ENCODE measurements at places on chromosomes 13 and 19.

DNA sequence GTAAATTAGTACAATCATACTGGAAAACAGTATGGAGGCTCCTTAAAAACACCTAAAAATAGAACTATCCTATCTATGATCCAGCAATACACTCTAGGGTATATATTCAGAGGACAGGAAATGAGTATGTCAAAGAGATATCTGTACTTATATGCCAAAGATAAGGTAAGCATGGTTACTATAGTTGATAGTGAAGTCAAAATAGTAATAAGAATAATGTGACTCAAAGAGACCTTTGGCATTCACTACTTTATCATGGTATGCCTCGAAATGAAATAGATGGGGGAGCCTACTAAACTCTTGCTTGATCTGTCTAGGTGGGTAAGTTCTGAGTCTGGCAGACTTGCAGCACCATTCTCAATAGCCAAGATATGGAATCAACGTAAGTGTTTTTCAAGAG is 30.3 kb downstream of the FXYD5 start:
- DNase-seq = no peak

DNA sequence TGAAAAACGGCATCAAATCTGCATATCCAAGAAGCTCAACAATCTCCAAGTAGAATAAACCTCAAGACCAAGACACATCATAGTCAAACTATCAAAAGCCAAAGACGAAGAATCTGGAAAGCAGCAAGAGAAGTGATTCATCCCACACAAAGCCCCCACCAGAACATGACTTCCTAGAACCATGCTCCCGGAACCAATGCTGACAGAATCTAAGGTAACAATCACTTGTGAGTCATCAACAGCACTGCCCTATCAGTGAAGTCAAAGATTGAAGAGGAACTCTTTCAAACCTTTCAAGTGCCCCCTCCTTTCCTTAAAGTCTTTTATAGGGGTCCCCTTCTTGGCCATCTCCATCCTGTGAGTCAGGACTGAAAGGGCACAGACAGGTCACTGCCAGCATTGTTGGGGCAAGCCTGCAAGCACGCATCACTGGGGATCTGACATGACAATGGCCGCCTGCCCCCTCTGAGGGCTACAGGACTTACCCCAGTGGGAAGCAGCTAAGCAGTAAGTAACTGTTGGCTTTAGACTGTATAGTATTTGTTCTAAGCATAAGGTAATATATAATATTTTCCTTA is at the start of gene CCDC70:
TSS of gene CCDC70 (plus strand) at position 247 of the 578 bp plus-strand sequence. CDS start 3,443 bp downstream, outside the sequence.
- no peak for DNase-seq

DNA sequence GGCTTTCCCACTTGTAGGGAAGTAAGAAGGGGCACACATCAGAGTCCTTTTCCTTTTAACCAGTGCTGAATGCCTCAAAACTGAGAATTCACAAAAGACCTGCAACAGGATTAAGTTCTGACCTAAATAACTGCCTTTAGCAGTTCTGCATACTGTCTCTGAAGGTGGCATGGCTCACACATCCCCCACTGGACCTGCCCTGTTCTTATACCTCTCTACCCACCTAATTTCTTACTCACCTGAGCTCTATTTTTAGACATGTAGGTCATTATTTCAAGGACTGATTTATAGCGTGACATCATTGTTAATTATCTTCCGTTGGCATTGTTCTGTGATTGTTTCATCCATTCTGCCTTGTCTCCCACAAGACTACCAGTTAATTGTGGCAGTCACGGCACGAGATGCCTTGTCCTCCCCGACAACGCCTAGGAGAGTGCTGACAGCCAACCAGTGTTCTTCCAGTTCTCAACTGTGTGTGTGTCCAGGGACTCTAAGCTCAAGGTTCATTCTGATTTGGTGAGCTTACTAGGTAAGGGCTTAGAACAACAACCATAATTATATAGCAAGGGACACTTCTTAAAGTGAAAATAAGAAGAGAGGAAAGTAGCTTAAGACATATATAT is 27.1 kb upstream of the UBL3 start:
- DNase-seq = no peak

DNA sequence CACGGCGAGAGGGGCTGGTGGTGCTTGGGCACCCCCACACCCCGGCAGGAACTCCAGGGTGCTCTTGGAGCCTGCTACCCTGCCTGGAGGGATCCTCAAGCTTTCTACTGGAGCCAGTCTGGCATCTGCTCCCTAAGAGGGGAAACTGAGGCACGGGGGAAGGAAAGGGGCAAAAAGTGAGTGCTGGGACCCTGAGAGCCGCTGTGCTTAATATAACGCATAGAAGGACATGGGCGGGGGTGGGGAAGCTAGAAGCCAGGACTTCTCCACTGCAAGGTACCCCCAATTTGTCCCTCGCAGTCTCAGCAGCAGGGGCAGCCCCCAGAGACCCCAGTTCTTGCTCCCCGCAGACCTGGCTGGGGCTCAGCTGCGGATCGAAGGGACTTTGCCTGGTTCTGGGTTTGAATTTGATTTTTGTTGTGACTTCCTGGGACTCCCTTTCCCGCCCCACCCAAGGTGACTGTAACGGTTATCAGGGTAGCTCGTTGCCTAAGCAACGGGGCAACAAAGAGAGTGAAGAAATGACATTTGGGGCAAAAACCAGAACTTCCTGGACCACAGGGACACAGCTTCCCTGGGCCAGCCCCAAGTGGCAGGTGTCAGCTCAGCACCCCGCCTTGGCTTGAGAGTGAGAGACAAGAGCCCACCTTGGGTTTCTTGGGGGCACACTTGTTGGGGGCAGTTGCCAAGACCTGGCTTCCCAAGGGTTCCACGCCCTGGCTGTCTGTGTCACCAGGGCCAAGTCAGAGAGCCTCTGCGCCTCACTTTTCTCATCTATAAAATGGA is 638 bp downstream of the ADGRE5 start:
- DNase-seq = no peak

DNA sequence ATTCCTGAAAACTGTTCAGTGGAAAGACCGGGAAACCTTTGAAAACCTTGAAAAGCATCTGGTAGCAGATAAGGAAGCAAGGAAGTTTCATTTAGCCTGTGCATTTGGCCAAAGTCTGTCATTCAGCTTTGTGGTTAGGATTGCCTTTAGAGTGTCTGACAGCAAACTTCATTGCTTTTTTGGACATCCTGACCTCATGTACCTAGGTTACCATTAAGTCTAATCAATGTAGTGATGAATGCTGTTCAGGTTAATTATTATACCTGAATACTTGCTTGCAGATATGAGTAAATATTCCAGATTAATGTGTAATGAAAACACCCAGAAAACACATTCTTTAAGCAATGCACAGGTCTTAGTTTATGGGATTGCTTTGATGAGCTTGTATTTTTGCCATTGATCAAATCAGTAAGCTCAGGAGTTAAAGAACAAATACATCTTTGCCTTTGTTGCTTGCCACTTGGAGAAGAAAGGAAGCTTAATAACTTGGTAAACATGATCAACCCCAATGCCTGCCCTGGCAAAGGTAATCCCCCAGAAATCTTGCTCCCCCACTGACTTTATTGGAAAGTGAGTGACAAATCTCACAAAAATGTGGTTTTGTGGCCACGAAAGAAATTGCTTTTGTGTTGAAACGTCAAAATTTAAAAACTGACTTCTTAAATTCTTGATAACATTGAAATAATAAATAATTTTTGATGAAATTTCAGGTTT is 87.4 kb downstream of the SLC15A1 start:
- DNase-seq = no peak

DNA sequence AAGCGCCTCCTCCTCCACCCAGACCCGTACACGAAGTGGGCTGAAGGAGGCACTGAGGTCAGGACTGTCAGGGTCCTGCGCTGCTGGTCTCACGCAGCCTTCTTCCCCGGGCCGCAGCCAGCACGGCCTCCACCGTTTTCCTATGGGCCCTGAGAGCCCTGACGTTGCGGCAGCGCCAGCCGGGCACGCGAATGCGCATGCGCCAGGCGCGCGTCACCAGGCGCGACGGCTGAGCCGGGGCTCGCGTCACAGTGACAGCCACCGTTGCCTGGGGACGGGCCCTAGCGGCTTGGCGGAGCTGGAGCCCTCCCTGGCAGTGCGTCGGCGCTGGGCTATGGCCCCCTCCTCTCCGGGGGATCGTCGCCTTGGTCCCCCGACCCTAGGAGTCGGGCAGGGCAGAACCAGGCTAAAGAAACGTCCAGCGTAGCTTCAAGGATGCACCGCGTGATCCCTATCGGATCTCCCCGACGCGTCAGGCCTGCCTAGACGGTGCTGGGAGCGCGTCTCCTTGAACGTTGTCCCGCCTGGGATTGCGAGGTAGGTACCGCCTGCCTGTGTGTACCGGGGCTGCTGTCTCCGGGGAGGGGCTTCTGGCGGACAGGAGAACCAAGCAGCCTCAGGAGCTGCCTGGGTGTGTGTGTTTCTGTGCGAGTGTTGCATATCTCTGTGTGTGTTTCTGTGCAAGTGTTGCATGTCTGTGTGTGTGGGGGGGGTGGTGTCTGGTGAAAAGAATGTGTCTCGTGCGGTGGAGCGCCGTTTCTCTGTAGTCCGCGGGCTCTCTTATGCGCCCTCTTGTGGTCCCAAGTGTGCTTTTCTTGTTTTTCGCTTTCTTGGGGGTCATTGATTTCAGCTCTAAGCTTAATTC is 43.2 kb downstream of the ZNF571 start:
- DNase-seq = no peak

GRCh38 chr19:10417541-10418234 is 2.6 kb upstream of the PDE4A start:
- no peak for DNase-seq

DNA sequence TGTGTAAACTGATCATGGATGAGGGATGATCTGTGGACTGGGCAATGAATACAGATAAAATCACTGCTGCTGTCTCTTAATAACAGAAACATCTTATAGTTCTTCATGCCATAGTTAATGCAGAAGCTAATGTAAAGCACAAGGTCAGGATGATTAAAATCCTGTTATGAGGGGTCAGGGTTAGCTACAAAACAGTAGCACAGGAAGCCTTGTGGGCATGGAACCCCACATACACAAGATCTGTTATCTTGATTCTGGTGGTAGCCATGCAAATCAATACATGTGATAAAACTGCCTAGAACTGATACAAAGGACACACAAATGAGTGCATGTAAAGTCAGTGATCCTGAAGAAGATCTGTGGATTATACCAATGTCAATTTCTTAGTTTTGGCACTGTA is 96.4 kb downstream of the KLF12 start:
- DNase-seq = no peak

GRCh38 chr19:6362027-6362350 is 658 bp downstream of the CLPP start:
- DNase-seq = no peak

DNA sequence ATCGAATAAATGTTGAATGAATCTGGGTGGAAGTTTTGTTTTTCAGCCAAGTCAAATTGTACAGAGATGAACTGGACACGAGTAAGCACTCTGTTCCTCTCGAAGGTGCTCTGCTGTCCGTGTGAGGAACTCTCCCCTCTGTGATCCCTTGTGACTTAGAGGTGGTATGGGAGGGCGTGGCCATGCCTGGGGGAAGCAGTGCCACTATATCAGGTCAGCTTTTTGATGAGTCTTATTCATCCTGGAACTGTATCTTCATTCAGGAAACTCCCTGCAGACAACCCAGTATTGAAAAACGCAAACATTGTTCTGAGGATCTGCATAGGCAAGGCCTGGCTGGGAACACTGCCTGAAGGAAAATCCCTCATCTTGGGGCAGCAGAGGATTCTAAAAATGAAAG is 45.7 kb upstream of the FLT1 start:
- no peak for DNase-seq

Measured in vagina (tissue), 2 donors.